Caki2 (cell line): ENCODE measurements at places on chromosomes 1 and 21. TPM values are rescaled to one million over a fixed set of nuclear protein-coding genes. Genes with fewer than 3 reads are reported as not detected.

The PLEKHG5 gene
- total RNA-seq: 3.3 and 4.9 TPM in 2 replicates

The ACTN2 gene
- total RNA-seq: 0.71 and 4.8 TPM in 2 replicates

The MYBPH gene
- total RNA-seq: not detected in 2 replicates

The UTS2 gene
- not detected in 2 replicates for total RNA-seq

The OR2L2 gene
- total RNA-seq: not detected in 2 replicates

- DNase-seq: peak; percentile 5
Measured at GRCh38 chr21:25640202-25640942, 1.3 kb downstream of the JAM2 start.

- DNase-seq: no peak
Measured at GRCh38 chr1:3350506-3351261, 103.8 kb upstream of the ARHGEF16 start.

DNA sequence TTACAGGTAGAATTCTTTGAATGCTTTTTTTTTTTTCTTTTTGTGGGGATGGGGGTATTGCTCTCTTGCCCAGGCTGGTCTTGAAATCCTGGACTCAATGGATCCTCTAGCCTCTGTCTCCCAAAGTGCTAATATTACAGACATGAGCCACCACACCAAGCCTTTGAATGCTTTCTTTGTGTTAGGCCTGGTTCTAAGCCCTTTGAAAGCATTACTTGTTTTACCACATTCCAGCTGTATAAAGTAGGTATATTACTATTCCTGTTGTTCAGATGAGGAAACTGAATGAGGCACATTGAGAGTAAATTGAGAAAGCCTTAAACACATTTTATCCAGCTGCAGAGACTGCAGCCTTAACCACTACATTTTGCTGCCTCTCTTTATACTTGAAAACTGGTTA is 841.8 kb upstream of the ADGRL4 start:
- no peak for DNase-seq

DNA sequence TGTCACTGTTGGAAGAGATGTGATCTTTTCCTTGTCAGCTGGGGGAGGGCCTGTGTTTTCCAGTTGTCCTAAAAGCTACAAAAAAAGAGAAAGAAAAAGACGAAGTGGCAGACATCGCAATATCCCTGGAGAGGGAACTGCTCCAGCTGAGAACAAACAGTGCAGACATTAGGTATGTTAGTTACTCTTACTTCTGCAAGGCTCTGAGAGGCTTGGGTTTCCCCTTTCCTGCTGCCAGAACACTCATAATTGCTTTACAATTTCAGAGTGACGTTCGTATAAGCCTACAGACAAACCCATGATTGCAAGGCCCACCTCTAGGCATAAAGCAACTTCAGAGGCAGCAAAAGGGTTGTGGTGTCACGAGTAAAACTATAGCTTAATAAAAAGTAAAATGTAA is 31.1 kb downstream of the CD160 start:
- no peak for DNase-seq

- DNase-seq: no peak
Measured at GRCh38 chr1:24866211-24867083, 63.6 kb downstream of the RUNX3 start.

DNA sequence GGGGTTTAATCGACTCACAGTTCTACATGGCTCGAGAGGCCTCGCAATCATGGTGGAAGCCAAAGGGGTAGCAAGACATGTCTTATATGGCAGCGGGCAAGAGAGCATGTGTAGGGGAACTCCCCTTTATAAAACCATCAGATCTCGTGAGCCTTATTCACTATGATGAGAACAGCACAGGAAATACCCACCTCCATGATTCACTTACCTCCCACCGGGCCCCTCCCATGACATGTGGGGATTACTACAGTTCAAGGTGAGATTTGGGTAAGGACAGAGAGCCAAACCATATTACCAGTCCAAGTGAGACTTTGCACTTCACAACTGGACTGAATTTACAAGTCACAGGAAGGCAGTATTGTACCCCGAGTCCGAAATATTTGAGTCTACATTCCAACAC is 73.9 kb upstream of the ANGPTL1 start:
- DNase-seq: no peak

GRCh38 chr1:226872437-226872836 is 2.0 kb downstream of the PSEN2 start:
- DNase-seq: no peak

DNA sequence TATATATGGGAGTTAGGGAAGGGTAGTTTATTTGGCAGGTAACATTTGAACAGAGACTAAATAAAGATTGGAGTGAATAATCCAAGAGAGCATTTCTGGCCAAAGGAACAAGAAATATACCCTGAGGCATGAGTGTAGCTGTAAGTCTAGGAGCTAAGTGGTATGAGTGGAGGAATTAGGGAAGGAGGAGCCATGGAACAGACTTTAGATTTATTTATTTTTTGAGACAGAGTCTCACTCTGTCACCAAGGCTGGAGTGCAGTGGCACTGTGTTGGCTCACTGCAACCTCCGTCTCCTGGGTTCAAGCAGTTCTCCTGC is 18.4 kb downstream of the CAPZA1 start:
- DNase-seq: no peak

DNA sequence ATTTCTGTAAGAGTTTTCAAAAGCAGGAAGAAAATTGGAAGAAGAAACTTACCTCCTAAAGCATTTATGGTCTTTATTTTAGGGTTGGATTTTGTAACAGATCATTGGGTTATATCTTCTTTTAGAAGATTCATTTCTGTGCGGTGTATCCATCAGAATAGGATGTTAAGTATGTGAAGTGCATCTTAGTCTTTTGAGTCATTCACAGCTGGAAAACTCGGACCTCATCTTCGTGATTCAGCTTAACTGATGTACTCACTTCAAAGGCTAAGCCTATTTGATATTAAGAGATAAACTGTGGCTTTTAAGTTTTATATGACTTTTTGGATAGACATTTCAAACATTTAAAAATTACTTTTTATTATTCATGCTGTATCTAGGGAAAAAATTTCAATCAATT is 56.3 kb downstream of the GIPC2 start:
- DNase-seq: no peak

DNA sequence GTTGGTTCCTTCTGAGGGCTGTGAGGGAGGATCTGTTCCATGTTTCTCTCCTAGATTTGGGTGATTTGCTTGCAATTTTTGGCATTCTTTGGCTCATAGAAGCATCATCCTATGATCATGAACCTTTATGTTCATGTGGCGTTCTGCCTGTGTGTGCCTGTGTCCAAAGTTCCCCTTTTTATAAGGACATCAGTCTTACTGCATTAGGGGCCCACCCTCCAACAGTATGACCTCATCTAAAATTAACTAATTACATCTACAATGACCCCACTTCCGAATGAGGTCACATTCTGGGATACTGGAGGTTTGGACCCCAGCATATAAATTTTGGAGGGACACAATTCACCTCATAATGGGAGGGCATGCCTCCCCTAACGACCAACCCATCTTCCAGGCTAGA is 12.8 kb upstream of the CAMK1G start:
- DNase-seq: no peak

DNA sequence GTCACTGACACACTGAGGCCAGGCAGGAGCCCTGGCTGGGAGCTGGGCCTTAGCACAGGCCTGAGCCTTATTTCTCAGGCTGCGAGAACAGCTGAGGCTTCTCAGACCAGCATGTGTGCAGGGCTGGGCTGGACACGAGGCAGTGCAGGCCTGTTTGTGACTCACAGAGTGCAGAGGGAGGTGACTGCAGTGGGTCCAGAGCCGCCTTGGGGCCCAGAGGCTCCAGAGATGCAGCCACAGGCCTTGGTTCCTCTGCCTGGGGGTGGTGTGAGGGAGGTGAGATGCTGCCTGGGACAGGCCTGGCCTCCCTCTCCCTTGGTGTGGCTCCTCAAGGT is 61.2 kb upstream of the ETV3 start:
- DNase-seq: no peak

DNA sequence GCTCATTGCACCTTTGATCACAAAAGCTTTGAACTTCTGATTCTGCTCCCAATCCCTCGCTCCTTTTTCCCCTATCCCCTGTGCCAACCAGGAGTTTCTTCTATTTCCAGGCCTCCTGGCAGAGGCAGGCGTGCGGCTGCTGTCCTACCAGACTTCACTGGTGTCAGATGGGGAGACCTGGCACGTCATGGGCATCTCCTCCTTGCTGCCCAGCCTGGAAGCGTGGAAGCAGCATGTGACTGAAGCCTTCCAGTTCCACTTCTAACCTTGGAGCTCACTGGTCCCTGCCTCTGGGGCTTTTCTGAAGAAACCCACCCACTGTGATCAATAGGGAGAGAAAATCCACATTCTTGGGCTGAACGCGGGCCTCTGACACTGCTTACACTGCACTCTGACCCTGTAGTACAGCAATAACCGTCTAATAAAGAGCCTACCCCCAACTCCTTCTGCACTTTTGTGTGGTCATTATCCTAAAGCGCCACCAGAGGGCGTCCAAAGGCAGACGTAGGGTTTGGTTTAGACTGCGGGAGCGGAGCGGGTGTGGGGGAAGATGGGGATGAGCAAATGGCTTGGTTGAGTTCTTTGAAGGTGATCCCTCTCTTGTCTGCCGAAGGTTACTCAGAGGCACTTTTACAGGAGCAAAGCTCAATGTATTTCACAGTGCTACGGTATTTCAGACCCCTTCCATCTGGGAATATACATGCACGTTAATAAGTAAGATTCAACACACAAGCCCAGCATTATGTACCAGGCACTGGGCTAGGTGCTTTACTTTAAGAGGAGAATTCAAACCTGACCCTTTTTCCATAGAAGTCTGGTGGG is 24.7 kb downstream of the HMGCS2 start:
- peak; percentile 34 for DNase-seq

DNA sequence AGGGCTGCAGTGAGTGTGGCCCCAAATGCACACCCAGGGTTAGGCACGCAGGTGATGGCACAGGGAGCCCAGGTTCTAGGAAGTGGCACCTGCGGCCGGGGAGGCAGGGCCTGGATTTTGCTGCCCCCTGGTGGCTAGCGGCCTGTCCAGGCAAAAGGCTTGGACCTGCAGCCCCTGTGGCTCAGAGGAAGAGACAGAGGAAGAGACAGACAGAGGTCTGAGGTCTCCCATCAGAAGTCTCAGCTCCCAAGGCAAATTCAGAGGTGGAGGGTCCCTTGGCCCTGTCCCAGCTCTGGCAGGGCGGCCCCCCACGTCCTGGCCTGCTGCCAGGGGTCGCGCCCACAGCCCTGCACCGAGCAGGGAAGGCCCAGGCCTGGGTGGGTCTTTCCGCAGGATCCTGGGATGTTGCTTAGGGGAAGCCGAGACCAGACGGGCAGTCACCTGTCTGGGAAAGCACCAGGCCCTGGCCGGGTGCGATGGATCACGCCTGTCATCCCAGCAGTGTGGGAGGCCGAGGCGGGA is 8.0 kb upstream of the TNFRSF14 start:
- peak; percentile 84 for DNase-seq

- no peak for DNase-seq
Measured at GRCh38 chr1:935751-936231, 12.1 kb downstream of the SAMD11 start.

DNA sequence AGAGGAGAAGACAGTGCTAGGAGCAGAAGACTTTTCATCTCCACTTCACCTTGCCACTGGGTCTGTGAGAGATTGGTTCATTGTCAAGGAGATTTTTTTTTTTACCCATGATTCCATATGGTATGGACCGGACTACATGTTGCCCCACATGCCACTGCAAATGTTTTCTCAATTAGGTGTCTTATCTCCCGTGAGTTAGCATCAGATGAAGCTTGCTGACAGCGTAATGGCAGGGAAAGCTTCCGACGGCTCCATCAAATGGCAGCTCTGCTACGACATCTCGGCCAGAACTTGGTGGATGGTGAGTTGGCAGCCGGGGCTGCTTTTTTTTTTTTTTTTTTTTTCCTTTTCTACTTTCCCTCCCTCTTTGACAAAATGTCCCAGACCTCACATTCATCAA is 217.2 kb upstream of the NFIA start:
- DNase-seq: no peak

DNA sequence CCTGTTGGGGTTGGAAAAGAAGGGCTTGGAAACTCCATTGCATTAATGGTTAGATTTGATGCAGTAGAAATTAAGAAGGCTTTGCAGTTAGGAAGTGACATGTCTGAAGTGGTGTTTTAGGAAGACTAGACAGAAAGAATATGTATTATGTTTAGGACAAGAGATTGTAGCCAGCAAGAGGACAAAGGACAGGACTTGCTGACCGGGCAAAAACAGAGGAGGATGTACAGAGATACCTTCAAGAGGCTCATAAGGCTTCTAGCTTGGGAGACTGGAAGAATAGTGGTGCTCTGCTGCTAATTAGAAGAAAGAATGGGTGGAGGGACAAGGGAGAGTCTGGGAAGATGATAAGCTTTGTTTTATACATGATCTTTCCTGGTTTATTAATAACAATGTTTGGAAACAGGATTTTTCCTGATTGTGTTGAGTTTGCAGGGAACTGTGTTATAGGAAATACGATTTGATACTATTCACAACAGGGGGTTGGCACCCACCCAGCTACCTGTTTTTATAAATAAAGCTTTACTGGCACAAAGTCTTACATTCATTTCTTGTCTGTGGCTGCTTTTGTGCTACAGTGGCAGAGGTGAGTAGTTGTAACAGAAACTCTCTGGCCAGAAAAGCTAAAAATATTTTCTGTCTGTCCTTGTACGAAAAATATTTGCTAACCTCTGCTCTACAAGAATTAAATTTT is 37.1 kb upstream of the TMCO2 start:
- no peak for DNase-seq

GRCh38 chr21:39057121-39057520 is 126.1 kb downstream of the PSMG1 start:
- no peak for DNase-seq

DNA sequence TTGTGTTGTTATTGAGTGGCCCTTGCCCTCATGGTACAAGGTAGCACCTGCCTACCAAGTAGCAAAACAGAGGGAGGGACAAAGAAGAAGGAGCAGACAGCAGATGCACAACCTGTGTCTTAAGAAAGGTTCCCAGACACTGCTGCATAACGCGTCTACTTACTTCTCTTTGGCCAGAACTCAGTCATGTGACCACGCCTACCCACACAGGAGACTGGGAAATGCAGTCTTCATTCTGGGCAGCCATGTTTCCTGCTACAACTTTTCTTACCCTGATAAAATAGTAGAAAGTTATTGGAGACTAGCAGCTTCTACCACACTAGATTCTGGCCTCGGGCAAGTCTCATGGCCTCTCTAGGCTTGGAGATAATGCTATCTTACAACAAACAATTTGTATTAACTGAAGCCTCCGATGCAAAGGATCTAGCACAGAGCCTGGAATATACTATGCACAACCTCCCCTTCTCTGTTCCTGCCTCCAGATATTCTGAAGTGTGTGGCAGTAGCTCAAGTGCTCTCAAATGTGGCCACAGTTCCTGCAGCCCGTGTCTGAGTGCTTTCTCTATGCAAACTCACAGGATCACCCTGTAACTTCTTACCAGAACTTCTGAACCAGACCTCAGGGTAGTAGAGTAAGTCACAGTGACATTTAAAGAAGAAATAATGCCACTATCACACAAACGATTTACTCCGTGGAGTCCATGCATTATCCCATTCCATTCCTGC is 34.1 kb upstream of the BTG2 start:
- peak; percentile 40 for DNase-seq

DNA sequence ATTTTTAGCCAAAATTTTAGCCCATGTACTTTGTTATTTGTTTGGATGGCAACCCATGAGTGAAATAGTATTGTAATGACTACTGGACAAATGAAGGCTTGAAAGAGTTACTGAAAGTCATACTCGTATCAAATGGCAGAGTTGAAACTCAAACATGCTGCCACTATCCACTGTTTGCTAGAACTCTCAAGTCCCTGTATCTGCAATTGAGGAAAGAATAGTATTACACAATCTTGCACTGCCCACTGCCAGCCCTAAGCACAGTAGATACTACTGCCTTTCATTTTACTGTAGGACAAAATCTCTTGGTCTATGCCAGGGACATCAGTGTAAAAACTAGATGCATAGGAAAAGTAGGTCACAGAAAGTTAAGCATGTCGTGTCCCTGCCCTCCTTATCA is 581.1 kb upstream of the PLXNA2 start:
- no peak for DNase-seq
